ENCODE measurements at places on chromosomes 16 and 17.

- no peak for DNase-seq
Observed at GRCh38 chr16:1542166-1542500, 8.7 kb downstream of the TMEM204 start.

GRCh38 chr17:35892091-35893035, 12.2 kb upstream of the CCL5 start:
- DNase-seq: no peak

DNA sequence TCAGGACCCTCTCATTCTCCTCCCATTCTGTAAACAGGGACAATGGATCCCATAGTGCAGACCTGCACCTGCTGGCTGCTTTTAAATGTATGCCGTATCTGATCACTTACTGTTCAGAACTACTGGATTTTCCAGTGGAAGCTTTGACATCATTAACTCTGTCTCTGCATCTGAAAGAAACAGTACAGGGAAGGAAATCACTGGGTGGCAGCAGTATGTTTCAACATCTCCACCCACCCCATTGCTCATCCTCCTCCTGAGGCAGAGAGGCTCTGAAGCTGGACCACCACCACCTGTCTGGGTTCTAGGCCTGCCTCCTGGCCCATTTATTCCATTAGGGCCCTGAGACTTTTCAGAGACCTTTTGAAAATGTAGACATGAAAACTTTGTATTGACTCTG, 2.6 kb downstream of the CCL15 start:
- DNase-seq: no peak

DNA sequence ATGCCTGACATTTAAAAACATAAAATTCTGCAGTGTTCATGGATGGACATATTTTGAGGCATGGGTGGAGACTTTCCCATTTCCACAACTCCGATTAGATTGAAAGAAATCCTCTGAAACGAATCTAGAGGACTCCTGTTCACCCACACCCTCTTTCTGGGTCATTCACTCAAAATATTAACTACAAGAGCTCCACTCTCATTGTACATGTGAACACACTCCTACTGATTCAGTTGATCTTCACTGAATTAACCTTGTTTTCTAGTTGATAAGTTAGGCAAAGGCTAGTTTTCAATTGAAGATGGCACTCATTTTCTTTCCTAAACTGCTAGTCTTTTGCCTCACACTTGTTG, 44.1 kb downstream of the GRB7 start:
- no peak for DNase-seq

- no peak for DNase-seq
Observed at GRCh38 chr17:79865351-79866210, 26.3 kb upstream of the CBX4 start.

DNA sequence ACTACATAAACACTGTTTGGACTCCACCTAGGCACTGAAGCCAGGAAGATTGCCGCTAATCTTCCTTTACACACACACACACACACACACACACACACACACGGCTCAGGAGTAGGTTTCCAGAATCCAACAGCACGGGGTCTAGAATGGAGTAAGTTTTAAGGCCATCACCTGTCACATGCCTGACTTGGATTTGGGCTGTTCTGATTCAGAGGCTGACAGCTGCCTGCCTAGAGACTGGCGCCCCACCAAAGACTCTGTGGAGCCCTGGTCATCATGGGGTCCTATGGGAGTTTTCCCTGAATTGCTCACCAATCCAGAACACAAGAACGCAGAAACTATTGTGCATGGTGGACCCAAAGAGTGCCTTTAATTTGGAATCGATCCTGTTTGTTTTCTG, 10.9 kb downstream of the CDRT4 start:
- DNase-seq: no peak

DNA sequence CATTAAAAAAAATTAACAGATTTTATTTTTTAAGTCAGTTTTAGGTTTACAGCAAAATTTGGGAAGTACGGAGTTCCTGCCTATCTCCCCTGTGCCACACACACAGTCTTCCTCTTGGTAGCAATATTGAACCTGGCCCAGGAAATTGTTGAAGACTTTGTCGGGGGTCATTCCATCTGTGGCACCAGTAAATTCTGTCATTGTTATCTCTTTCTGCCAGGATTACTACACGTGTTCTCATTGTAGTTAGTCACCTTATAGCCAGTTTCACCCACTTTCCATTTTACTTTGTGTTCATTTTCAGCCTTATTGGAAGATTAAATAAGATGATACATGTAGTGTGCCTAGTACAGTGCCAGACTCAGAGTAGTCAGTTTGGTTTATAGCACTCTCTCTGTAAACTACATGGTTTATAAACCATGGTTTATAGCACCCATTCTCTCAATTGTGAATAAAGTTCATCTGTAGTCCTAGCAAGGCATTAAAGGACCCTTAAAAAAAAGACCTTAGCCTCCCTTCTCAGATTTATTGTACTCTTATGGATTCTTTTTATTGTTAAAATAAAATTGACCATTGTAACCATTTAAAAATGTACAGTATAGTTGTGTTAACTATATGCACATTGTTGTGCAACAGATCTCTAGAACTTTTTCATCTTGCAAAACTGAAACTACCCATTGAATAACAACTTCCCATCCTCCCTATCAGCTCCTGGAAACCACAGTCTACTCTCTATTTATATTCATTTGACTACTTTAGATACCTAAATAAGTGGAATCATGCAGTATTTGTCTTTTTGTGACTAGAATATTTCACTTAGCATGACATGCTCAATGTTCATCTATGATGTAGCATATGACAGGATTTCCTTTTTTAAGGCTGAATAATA, 36.1 kb downstream of the NLK start:
- DNase-seq: no peak

GRCh38 chr16:4241928-4242283, at the start of gene SRL:
Gene SRL, minus strand, starts transcription at chr16:4242080. Its CDS starts 13 bp downstream, at chr16:4242067.
- no peak for DNase-seq

GRCh38 chr17:80742091-80742490, 197.5 kb downstream of the RPTOR start:
- DNase-seq: no peak

DNA sequence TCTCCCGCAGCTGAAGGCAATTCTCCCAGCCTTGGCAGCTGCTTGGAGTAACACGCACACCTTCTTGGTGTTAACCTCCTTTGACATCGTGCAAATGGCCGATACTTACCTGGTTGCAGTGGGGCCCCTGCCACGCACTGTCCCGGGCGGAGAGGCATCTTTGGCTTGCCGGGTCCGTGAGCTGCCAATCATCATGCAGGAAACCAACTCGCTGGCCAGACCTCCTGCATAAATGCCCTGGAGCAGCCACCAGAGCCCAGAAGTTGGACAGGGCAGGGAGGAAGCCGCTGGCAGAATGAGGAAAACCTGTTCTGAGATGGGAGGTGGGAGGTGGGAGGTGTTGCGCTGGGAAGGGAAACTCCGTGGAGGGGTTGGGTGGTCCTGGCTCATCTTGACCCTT, 41.7 kb upstream of the CREBBP start:
- DNase-seq: no peak

- no peak for DNase-seq
Observed at GRCh38 chr16:62968-63391, 9.4 kb downstream of the SNRNP25 start.

- no peak for DNase-seq
Observed at GRCh38 chr16:87834005-87834667, 35.2 kb downstream of the SLC7A5 start.

DNA sequence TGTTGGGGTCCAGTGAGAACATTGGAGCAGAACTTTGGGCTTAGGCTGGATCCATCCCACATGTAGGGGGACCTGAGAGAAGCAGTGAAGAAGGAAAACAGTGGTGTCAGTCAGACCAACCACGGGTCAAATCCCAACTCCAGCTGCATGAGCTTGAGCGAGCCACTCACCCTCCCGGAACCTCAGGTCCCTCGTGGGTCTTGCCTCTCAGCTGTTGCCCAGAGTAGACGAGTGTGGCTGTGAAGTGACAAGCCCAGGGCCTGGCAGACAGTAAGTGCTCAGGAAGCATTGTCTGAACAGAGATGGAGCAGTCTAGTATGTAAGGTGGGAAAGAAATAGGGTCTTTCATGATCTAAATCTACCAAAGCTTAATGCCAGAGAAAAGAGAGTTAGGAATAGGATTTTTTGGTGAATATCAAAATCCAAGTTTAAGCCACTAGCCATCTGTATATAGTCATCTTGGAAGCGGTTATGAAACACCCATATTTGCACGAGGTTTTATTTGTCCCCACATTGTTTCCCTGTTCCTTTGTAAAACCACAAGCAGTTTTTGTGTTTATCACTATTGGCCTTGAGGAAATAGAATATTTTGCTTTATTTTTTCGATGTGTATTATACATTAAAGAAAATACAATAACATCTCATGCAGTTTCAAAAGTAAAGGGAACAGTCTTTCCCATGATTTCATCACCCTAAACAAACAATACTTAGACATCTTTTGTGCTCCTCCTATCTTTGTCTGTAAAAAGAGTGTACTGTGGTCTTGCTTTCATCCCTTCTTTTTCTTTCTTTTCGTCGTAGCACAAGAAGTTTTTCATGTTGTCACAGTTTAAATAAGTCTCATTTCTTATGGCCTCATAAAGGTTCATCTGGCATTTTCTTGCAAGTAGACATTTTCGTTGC, 112.0 kb downstream of the CLEC16A start:
- peak; percentile 10 for DNase-seq

DNA sequence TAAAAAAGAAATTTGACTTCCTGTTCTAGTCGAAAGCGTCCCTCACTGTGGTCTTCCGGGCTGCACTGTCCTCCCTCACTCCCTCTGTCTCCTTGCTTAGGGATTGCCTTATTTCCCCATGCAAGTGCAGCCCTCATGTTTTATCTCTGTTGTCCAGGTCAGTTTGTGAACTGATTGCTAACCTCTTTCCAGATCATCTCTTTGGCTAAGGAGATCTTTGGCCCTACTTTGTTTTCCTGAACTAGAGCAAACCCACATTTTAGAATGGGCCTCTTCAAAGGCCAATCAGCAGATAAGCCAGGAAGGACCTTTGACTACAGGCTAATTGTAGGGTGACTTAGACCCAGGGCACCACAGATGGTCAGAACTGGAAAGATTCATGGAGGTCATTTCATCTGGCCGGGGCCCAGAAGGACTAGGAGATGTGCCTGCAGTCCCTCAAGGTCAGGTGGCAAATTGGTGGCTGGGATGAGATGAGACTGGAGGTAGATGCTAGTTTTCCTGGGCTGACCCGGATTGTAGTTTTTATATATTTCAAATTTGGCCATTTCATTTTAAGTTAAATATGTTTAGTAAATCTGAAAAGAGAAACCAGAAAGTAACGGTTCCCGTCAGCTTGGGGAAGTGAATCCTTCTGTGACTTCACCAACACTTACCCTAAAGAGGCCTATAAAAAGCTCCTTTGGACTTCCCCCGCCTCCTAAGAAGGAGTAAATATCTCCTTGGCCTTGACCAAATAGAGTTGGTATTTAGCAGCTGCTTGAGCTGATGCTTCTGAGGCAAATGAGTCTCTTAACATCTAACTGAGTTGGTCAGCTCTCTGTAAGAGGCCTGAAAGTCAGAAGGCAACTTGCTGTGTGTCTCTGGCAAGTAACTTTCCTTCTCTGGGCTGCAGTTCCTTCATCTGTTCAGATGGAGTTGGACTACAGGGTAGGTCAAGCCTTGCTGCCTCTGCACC, 6.2 kb upstream of the SLC25A19 start:
- DNase-seq: no peak

DNA sequence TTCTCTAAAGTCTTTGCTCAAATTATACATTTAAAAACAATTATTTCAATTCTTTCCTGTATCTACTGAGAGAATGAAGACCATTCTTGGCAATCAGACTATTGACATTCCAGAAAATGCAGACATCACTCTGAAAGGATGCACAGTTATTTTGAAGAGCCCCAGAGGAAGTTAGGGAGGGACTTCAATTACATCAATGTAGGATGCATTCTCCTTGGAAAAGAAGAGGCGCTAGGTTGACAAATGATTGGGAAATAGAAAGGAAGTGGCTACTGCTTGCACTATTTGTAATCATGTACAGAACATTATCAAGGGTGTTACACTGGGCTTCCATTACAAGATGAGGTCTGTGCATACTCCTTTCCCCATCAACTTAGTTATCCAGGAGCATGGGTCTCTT, 74.3 kb downstream of the SSH2 start:
- no peak for DNase-seq

DNA sequence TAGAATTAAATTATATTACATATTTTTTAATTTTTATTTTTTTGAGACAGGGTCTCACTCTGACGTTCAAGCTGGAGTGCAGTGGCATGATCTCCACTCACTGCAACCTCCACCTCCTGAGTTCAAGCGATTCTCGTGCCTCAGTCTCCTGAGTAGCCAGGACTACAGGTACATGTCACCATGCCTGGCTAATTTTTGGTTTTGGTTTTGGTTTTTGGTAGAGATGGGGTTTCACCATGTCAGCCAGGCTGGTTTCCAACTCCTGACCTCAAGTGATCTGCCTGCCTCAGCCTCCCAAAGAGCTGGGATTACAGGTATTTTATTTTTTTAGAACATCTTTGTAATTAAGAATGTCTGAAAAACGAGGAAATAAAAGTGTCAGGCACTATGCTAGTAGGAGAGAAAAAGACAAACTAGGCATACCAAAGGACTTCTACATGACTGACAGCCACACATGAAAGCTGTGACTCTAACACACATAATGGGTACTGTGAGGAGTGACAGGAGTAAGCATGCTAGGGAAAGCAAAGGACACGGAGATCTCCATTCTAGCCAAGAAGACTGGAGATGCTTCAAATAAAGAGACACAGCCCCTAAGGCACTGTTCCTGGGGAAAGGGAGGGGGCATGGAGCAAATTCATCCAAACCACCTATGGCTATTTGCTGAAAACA, 7.3 kb downstream of the GNA13 start:
- DNase-seq: no peak

DNA sequence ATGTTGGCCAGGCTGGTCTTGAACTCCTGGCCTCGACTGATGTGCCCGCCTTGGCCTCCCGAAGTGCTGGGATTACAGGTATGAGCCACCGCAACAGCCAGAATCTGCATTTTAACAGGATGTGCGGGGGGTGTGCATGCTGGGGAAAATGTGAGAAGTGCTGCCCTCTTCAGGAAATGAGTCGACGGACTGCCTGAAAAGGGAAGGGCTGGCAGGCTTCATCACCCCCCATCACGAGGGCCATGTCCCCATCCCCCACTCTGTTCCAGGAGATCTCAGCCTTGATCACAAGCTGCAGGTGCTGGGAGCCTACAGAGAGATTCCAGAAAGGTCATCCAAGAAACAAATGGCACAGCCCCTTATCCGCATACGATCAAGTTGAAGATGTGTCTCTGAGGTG, 195.3 kb upstream of the RPL38 start:
- DNase-seq: no peak

- no peak for DNase-seq
Observed at GRCh38 chr16:894841-895240, 75.9 kb downstream of the LMF1 start.

GRCh38 chr17:71432378-71433315, 688.2 kb upstream of the SOX9 start:
- no peak for DNase-seq

- no peak for DNase-seq
Observed at GRCh38 chr16:9481747-9482730, 390.6 kb downstream of the HAPSTR1 start.

DNA sequence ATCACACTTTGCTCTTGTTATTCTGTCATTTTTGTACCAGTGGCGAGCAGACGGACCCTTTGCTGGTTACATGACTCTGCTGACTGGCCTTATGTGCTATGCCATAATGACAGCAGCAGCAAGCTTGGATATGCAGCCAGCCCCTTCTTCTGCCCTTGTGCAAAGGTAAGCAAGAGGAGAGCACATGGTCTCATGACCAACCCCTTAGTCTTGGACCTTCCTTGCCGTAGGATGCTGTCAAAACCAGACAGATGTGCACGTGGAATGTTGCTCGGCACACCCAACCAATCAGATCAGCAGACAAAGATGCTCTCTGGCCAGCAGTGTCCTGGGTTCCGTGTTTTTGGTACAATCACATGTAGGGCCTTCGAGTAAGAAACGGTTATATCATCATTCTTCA, 4.8 kb upstream of the N4BP1 start:
- no peak for DNase-seq
